ENCODE measurements at places on chromosomes 3 and 15. TPM values are rescaled to one million over a fixed set of nuclear protein-coding genes. Genes with fewer than 3 reads are reported as not detected.

Gene ANKRD63
- total RNA-seq, result not detected

Gene UACA
- total RNA-seq, result 144 TPM

Gene TRMT10C
- total RNA-seq, result 27.2 TPM

Gene GPX1
- total RNA-seq, result 275 TPM

Gene ITIH3
- total RNA-seq, result 6.6 TPM

DNA sequence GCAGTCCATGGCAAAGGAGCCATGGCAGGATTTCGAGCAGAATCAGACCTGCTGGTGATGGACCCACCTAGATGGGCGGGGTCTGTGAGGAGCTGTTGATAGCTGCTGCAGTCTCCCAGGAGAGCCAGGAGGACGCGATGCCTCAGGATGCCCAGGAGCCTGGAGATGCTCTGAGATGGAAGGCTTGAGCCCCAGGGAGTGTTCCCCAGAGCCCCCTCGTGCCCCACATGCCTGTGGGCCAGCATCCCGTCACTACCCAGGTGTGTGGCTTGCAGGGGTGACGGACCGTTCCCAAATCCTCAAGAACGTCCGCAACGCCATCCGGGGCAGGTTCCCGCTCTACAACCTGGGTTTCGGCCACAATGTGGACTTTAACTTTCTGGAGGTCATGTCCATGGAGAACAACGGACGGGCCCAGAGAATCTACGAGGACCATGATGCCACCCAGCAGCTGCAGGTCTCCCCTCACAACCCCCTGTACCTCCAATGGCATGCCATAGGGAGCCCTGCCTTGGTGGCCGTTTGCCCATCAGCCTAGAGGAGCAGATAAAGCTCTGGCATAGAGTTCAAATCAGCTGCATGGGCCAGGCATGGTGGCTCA lies 6.7 kb downstream of the ITIH1 start:
- no peaks in the 10 kb centered on the region for H3K27me3 ChIP-seq
- H3K36me3 ChIP-seq, result no peaks in the 10 kb centered on the region
- no peak overlapping the region for H3K4me3 ChIP-seq
- H3K4me1 ChIP-seq, result no peaks in the 10 kb centered on the region
- H3K27ac ChIP-seq, result no peak overlapping the region
- DNase-seq, result no peak

DNA sequence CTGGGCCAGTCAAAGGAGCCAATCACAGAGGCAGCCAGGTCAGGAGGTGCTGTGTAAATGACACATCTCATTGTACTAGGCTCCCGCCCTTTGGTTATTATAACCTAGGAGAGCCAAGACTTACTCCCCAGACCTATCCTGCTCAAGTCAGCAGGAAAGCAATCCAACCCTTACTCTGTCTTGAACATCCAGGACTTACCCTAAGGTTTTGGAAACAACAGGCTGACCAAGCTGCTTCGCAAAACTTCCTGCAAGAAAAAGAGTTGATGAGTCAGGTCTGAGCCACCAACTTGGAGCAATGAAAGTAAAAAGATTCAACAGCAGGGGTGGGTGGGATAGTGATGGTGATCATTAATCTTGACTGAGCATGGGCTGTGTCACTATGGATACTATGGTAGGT lies 144.4 kb downstream of the MYLK start:
- H3K27me3 ChIP-seq, result no peaks in the 10 kb centered on the region
- no peak overlapping the region for H3K4me3 ChIP-seq
- no peak overlapping the region for H3K27ac ChIP-seq
- no peaks in the 10 kb centered on the region for H3K4me1 ChIP-seq
- DNase-seq, result no peak
- H3K36me3 ChIP-seq, result no peaks in the 10 kb centered on the region

- no peaks in the 10 kb centered on the region for H3K27me3 ChIP-seq
- no peak overlapping the region for H3K4me3 ChIP-seq
- no peak for DNase-seq
- H3K36me3 ChIP-seq, result no peaks in the 10 kb centered on the region
Observed at GRCh38 chr15:69668039-69668705, 215.6 kb downstream of the RPLP1 start.

DNA sequence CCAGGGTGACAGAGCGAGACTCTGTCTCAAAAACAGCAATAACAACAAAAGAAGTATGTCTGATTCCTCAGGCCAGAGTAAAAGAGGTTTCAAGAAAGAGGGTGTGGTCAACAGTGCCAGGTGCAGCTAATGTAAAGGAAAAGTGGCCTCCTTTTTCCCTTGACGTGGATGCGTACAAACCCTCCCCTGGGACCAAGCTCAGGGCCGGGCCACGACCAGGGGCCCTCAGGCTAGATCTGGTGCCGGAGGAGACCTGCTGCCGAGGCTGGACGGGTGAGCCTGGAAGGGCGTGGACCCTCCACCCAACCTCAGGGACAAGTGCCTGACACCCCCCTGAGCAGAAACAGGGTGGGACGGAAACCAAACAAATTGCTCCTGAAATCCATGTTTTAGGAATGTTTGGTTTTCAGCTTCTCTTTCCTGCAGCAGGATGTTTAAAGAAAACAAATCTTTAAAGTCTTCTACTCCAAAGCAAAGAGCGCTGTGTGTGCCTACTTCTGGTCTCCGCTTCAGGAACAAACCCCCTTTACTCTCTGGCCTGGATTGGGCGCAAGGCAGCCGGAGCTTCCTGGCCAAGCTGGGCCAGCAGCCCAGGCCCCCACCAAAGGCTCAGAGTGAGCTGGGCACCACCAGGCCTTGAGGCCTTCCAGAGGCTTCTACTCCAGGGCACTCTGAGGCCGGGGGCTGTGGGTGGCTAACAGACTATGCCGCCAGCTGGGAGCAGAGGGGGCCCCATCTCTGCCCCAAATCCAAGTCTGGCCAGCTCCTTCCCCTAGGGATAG lies 21.4 kb downstream of the ZDHHC19 start:
- no peaks in the 10 kb centered on the region for H3K36me3 ChIP-seq
- no peak overlapping the region for H3K27ac ChIP-seq
- DNase-seq, result no peak
- no peaks in the 10 kb centered on the region for H3K4me1 ChIP-seq
- H3K27me3 ChIP-seq, result no peaks in the 10 kb centered on the region

DNA sequence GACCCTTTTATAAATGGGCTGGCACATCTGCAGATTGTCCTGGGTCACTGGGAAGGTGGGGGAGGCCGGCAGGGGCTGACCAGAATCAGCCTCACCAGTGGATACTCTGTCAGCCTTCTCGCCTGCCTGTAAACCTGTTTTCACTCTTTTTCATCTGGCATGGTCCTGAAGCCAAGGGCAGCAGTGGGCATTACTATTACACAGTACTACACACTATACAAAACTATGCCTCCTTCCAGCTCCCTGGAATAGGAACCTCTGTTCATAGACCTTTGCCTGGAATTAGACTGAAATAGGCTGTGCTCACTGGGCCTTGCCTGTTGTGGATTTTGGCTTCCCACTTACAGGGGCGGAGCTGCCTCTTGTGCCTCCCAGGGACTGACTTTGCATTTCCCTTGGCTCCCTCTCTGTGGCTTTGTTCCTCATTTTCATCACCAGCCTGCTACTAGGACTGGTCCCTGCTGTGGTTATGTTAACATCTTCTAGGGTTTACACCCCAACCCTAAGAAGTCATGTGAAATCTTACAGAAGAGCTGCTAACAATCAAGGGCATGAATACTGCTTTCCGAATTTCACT lies 120.7 kb downstream of the FNDC3B start:
- H3K4me3 ChIP-seq, result no peak overlapping the region
- peaks cover 8% of the 10 kb centered on the region for H3K4me1 ChIP-seq
- DNase-seq, result no peak
- H3K27ac ChIP-seq, result peak overlapping the region; percentile 60
- no peaks in the 10 kb centered on the region for H3K36me3 ChIP-seq

DNA sequence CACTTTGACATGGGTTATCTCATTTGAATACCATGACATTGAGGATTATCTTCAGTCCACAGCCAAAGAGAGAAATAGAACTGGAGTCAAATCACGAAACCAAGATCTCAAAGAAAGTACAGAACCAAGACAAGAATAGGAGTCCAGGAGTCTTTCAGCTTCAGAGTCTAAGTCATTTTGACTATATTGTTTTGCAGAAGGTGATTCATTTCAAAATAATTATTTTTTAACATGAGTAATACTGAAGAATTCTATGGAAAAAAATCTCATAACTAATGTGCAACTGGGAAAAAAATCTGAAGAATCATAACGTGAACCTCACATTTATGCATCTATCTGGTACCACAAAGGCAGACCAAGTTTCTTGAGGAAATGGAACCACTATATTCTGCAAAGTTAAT lies 60.3 kb downstream of the UBE3A start:
- no peaks in the 10 kb centered on the region for H3K36me3 ChIP-seq
- no peak overlapping the region for H3K27ac ChIP-seq
- no peaks in the 10 kb centered on the region for H3K4me1 ChIP-seq
- H3K27me3 ChIP-seq, result no peaks in the 10 kb centered on the region
- no peak overlapping the region for H3K4me3 ChIP-seq

GRCh38 chr15:55222588-55222987 lies 25.8 kb upstream of the RSL24D1 start:
- no peaks in the 10 kb centered on the region for H3K27me3 ChIP-seq
- H3K4me3 ChIP-seq, result no peak overlapping the region
- no peak for DNase-seq
- no peaks in the 10 kb centered on the region for H3K36me3 ChIP-seq
- no peaks in the 10 kb centered on the region for H3K4me1 ChIP-seq
- H3K27ac ChIP-seq, result no peak overlapping the region

GRCh38 chr3:146493761-146494160 lies 24.4 kb upstream of the PLSCR2 start:
- H3K4me3 ChIP-seq, result no peak overlapping the region
- no peak overlapping the region for H3K27ac ChIP-seq
- no peaks in the 10 kb centered on the region for H3K36me3 ChIP-seq
- DNase-seq, result no peak

- no peak overlapping the region for H3K4me3 ChIP-seq
- no peak for DNase-seq
- no peaks in the 10 kb centered on the region for H3K36me3 ChIP-seq
- H3K27me3 ChIP-seq, result no peaks in the 10 kb centered on the region
Observed at GRCh38 chr3:183317271-183317670, 64.2 kb downstream of the B3GNT5 start.

DNA sequence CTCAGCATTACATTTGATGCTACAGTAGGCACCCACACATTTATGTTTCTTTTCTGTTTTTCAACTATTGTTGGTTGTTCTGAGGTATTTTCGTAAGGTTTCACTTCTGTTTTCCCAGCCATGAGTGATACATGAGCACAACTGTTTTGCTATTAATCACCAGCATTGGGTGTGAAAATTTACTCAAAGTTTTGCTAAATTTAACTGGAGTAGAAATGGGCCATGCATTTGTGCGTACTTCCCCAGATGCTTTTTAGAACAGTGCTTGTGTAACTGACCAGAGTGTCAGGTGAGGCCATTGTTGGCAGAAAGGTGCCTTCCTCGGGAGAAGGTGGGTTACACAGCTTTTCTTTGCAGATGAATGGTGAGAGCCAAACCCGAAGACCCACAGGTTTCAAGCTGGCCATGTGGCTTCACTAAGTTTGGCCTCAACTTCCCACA lies 70.4 kb downstream of the ST6GAL1 start:
- H3K4me1 ChIP-seq, result no peaks in the 10 kb centered on the region
- H3K27ac ChIP-seq, result no peak overlapping the region
- H3K4me3 ChIP-seq, result no peak overlapping the region
- DNase-seq, result no peak
- H3K27me3 ChIP-seq, result no peaks in the 10 kb centered on the region
- H3K36me3 ChIP-seq, result no peaks in the 10 kb centered on the region

- H3K4me1 ChIP-seq, result peaks cover 3% of the 10 kb centered on the region
- DNase-seq, result no peak
- H3K27me3 ChIP-seq, result no peaks in the 10 kb centered on the region
- H3K4me3 ChIP-seq, result no peak overlapping the region
- peak overlapping the region; percentile 76 for H3K27ac ChIP-seq
- no peaks in the 10 kb centered on the region for H3K36me3 ChIP-seq
Observed at GRCh38 chr3:14252321-14253021, 73.9 kb downstream of the LSM3 start.
